Karpas-422 (cell line): ENCODE measurements at places on chromosomes 12 and 14. TPM values are rescaled to one million over a fixed set of nuclear protein-coding genes. Genes with fewer than 3 reads are reported as not detected.

Gene GLIPR1L1
- total RNA-seq: not detected in 2 replicates

Gene TTC5
- 24.6 and 28.0 TPM in 2 replicates for total RNA-seq

Gene TAS2R50
- 3.9 and 12.0 TPM in 2 replicates for total RNA-seq

Gene CLEC12A
- total RNA-seq: not detected in 2 replicates

- H3K4me3 ChIP-seq: no peak overlapping the region
- DNase-seq: no peak
- no peaks in the 10 kb centered on the region for H3K4me1 ChIP-seq
- no peaks in the 10 kb centered on the region for H3K36me3 ChIP-seq
- no peak overlapping the region for H3K27ac ChIP-seq
- H3K27me3 ChIP-seq: no peaks in the 10 kb centered on the region
Measured at GRCh38 chr14:41230683-41231082, 376.0 kb upstream of the LRFN5 start.

DNA sequence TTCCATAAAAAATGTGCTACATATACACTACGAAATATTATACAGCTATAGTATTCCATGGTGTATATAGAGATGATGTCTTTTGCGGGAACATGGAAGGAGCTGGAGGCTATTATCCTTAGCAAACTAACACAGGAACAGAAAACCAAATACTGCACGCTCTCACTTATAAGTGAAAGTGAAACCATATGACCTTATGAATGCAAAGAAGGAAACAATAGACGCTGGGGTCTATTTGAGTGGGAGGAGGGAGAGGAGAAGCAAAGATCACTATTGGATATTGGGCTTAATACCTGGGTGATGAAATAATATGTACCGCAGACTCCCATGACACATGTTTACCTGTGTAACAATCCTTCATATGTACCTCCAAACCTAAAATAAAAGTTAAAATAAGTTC lies 142.8 kb downstream of the LRFN5 start:
- no peaks in the 10 kb centered on the region for H3K27me3 ChIP-seq
- no peak overlapping the region for H3K27ac ChIP-seq
- peaks cover 9% of the 10 kb centered on the region for H3K4me1 ChIP-seq

DNA sequence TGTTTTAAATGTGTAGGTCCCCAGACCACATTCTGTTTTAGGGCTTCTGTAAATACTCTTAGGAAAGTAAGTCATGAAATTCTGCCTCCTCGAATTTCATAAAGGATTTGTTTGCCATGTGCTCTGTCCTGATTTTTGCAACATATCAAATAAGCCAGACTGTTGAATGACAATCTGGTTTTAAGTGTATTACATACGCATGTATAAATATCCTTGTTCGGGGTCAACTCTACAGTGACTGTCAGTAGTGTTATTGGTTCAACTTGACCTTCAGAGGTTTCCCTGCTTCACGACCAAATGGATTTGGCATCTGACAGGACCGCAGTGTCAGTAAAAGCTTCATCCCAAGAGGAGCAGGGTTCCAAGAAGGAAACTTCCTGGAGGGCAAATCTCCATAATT lies 52.7 kb downstream of the PPM1A start:
- no peak overlapping the region for H3K4me3 ChIP-seq
- DNase-seq: no peak
- no peaks in the 10 kb centered on the region for H3K27me3 ChIP-seq

GRCh38 chr12:63064080-63064479 lies 86.9 kb downstream of the AVPR1A start:
- H3K4me1 ChIP-seq: no peaks in the 10 kb centered on the region
- no peak for DNase-seq
- H3K27ac ChIP-seq: no peak overlapping the region
